HTR-8/SVneo (cell line): ENCODE measurements at places on chromosomes 7 and 10.

DNA sequence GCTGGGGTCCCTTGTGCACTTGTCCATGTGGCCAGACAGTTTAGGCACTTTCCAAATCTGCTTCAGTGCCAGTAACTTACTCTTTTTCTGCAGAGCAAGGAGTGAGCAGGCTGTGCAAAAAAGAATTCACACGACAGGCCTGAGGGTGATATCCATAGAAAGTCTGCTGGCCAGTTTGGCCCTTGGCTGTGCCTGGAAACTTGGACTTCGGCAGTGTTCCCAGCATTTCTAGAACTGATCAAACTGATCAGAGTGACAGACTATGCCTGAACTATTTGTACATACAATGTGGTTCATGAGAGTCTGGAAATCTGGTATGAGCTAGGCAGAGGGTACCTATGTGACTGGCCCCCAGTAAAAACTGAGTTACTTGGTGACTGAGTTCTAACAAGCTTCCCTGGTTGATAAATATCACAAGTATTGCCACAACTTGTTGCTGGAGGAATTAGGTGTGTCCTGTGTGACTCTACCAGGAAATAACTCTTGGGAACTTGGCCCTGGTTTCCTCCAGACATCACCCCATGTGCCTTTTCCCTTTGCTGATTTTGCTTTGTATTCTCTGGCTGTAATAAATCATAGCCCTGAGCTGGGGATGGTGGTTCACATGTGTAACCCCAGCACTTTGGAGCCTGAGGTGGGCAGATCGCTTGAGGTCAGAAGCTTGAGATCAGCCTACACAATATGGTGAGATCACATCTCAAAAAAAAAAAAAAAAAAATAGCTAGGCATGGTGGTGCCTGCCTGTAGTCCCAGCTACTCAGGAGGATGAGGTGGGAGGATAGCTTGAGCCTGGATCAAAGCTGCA, 3.3 kb upstream of the DENND10 start:
- DNase-seq = no peak

- DNase-seq = no peak
Observed at GRCh38 chr7:137325927-137326326, 17.6 kb downstream of the PTN start.

GRCh38 chr7:8206956-8207355, 55.0 kb downstream of the ICA1 start:
- DNase-seq = no peak

DNA sequence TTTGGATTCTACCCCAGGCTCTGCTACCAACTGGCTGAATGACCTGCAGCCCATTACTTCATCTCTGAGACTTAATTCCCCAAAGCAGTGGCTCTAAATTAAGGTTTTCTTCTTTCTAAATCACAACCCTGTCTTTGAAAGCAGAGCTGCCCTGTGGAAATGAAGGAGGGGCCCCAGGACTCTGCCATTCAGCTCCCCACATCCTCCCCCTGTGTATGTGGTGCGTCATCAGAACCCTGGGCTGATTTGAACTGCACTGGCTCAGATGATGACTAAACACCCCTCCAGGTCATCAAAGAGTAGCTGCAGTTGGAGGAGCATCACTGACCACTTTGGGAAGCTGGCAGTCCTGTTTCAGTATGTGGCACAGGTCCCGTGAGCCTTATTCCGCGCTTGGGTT, 46.6 kb downstream of the BPGM start:
- peak; percentile 76 for DNase-seq

GRCh38 chr7:2920041-2920440, 75.9 kb upstream of the GNA12 start:
- DNase-seq = no peak

- no peak for DNase-seq
Observed at GRCh38 chr10:106816318-106817085, 348.0 kb downstream of the SORCS1 start.

DNA sequence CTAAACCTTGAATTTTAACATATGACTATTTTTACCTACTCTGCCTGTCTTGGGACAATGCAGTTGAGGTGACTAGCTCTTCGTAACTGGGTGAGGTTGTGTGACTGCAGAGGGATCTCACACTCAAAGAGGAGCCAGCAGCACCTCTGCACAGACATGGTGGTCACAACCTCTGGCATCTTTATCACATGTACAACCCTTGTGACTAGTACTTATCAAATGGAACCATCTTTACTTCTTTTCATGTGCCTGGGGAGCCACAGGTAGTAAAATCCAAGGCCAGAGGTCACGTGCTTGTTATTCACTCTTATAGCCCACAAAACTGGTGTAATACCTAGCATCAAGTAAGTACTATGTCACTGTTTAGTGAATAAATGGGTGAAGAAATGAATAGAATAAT, 244.3 kb downstream of the COBL start:
- DNase-seq = no peak

DNA sequence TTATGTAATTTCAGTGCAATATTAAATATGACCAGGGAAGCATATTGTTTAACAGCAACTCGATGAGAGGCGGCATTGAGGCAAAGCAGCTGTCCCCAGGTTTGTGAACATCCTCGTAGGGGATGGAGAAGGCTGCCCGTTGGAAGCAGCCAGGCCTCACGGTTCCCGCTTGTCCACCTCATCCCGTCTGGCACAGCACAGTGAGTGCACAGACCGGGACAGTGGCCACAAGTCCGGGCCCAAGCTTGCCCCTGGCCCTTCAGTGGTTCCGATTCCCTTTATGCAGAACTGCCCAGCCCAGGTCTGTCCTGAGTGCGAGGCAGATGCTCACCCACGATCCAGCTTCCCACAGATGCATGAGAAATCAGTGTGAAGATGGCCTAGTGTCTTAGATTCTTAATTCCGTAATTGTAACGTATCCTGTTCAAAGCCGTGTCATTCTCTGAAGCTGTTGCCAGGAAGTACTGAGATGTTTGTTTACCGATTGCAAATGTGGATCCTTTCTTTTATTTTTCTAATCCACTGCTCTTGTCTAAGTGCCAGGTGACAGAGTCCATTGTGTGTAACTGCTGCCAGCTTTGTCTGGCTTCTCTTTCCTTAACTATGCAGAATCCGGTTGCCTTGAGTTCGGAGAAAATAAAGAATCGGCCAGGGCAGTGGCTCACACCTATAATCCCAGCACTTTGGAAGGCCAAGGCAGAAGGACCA, 35.5 kb downstream of the PFKP start:
- no peak for DNase-seq

DNA sequence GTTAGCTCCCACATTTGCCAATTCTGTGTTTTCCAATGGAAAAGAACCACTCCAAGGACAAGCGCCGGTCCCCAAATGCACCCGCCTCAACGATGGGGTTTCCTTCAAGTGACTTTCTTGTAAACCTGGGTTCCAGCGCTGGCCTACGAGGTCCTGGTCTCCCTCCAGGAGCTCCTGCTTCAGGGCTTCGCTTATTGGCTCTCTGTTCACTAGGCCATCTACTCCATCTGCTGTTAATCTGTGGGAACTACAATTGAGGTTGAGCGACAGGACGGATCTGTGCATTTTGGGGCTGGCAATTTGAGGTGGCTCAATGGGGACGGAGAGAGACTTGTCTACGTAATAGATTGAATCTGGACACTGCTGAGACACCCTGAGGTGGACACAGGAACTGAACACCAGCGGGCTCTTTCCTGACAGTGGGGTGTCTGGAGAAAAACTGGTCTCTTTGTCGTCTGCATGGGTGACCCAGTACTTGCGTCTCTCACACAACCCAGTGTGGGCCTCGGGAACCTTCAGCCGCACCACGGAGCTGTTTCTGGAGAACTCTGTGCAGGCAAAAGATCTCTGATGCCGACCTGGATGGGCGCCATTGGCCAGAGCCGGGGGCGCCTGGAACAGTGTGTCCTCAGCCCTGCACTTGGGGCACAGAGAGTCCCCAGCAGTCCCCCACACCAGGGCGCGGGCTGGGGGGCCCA, 115.9 kb upstream of the ADAM12 start:
- DNase-seq = peak; percentile 48

- no peak for DNase-seq
Observed at GRCh38 chr7:154627646-154628290, 375.2 kb downstream of the PAXIP1 start.

DNA sequence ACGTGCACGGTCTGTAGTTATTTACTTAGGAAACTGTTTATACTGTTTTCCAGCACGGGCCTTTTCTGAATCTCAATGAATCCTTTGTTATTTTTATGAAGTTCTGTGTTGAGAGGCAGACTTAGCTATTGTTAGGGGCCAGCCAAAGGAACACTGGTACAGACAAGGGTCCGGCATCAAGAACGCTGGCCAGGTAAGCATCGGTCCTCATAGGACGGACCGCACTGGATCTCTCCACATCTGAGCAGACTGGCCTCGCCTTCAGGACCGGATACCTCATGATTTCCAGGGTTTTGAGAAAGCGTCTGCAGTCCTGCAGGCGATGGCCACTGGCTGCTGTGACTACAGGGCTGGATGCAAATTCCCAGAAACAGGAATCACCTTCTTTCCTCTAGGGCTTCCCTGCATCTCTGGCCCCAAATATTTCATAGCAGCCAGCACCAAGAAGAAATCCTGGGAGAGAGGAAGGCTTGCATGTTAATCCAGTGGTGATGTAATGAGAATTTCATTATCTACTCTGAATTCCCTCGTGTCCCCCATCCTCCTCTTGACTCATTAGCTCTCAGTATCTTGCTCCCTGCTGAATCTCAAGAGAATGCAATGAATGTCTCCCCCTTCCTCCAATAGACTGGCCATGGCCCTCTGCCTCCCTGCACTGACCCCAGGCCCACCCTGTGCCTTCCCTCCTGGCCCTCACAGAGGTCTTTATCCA, 325.4 kb upstream of the NPVF start:
- no peak for DNase-seq

GRCh38 chr7:25391961-25392587, 163.8 kb upstream of the NPVF start:
- no peak for DNase-seq

GRCh38 chr7:98826387-98826786, 43.4 kb downstream of the TMEM130 start:
- DNase-seq = no peak

GRCh38 chr10:114547514-114547913, 110.6 kb downstream of the ABLIM1 start:
- no peak for DNase-seq

DNA sequence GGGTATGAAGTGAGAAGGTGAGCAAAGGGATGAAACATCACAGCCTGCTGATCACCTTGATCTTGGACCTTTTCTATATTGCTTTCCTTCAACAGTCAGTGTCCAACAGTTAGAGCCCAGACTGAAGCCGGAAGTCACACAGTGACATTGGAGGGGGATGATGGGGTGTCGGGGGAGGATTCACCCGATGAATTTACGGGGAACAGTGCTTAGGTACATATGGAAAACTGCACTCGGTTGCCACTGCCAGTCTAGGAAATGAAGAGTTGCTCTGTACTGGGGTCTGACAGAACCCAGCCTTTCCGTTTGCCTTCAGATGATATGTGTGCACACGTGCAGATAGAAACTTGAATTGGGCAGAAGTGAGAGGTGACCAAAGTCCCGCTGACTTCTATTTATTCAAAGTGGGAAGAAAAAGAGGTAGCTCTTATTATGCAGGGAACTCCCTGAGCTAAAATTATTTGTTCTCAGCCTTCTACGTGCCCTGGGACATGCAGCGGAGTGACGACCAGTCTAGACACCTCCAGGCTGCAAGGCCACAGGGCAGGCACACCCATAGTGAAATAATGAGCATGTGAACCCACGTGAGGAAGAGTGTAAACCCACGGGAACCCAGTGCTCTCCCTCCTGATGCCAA, 107.2 kb upstream of the INHBA start:
- DNase-seq = no peak

DNA sequence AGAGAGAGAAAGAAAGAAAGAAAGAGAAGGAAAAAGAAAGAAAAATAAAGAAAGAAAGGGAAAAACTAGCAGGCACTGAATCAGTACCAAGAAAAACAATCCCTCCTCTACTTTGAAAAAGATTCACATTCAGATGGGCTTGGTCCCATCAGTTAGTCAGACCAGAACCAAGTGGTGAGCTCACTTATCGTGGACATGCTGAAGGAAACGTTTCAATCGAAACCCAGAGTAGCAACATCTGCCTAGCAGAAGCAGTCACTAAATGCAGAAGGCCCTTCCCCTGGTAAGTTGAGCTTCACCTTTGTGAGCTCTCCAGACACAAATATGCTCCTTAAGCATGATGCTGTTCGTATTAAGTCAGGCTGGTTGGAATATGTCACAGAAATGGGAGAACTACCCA, 167.7 kb downstream of the TRIL start:
- no peak for DNase-seq

GRCh38 chr7:102834999-102835398, 77.8 kb upstream of the LRRC17 start:
- DNase-seq = peak; percentile 48

DNA sequence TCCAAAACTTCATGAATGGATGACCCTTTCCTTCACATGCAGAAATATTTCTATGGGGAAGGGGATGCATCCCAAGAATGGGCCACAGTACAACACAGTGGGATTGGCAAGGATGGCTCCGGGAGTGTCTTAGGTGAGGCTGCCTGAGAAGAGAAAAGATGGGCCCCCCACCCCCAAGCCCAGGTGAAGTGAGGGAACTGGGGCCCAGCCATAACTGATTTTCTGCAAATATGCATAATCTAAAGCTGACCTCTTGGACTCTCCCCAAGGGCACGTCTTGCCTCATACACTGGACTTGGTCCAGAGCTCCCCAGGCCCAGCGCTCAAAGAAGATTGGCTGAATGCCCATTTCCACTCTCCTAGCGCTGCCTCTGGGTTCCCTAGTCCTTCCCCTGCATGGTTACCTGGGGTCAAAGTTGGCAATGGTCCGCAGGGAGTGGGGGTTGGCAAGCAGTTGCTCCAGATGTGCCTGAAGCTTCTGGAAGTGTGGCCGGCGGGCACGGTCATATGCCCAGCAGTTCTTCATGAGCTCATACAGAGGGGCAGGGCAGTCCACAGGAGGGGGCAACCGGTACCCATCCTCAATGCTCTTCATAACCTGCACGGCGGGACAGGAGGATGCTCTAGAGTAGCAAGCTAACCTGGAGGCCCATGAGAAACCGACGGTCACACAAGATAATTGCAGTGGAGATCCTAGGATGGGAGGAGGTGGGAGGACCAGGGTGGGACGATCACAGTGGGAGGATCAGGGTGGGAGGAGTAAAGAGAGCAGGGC, 12.3 kb downstream of the ZYX start:
- no peak for DNase-seq

DNA sequence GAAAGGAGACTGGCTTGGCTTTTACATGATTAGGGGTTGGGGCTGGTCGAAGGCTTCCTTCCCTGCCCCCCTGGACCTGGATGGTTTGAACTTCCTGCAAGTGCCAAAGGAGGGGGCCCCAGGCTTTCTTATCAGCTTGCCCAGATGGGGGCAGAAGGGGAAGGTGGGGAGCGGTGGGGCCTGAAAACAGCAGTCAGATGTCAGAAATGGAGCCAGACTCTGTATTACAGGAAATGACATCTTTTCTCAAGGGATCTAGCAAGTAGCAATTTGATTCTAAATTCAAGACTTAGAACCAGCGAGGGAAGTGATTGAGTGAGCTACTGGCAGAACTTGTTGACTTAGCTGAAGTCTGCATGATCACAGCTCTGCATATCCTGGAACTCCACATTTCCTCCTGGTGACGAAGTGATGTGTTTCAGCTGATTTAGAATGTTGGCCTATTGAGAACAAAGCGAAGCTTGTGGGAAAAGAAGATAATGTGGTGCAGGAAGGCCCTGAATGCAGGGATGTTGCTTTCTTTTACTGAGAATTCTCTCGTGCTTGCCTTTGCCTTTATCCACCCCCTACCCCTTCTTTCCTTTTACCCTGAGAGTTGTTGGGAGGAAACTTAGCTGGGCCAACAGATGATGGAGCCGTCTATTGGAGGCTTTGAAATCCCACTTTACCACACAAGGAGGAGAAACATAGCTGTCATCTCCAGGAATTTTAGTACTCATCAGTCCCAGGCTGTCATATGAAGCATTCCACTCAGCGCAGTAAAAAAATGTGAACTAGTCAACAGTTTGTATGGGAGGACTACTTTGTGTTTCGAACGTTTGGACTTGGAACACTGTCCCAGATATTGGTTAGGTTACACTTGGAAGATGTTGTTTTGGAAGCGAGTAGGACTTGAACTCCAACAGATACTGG, 43.2 kb downstream of the CCNY start:
- no peak for DNase-seq
